ENCODE measurements at places on chromosomes 11 and 22.
A peak's percentile ranks its signal among the peaks of the same experiment; 100 is the strongest.

- no peak for DNase-seq
These were observed 66.3 kb downstream of the CABIN1 start for GRCh38 chr22:24077416-24077815.

- peak; percentile 26 for DNase-seq
These were observed at the start of gene OR6A2 for GRCh38 chr11:6799402-6799801. OR6A2 (minus strand) TSS chr11:6799689; CDS start chr11:6795708, 3,981 bp downstream.

- DNase-seq = peak; percentile 3
These were observed 20.1 kb upstream of the SMIM35 start for GRCh38 chr11:118106789-118107335.

DNA sequence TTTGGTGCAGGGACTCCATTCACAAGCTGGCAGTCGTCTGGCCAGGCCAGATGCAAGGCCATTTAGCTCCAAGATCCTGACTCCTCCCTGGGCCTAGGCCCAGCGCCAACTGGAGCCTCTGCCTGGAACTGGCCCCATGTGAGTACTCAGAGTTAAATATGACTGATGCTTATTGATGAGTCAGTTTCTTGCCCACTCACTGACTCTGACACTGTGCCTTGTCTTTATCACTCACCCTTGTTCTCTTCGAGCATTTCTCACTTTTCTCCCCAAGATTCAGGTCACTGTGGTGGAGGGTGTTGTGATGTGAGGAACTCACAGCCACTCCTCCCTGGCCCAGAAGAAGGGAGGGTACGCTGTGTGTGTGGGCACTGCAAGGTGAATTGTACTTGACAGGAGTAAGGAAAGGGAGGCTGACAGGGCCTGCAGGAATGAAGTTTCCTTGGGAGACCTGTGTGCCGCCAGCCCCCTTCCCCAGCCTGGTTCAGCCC, 23.2 kb upstream of the ST3GAL4 start:
- DNase-seq = peak; percentile 89

GRCh38 chr11:17432002-17432401, 43.5 kb upstream of the KCNJ11 start:
- DNase-seq = no peak

DNA sequence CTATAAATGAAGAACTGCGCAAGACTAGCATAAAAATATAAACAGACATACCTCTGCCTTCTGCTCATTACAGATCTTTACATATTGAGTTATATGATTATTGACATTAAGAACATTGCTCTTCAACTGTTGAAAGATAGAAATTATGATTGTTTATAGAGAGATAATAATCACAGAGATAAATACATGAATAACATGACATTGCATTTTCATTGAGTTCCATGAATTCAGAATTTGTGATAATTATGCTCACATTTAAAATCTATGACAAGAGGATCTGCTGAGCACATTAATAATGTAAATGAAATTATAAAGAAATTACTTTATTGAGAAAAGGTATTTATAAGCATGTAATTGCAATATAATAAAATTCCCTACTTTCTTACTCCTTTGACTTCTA, 24.8 kb downstream of the KIF18A start:
- DNase-seq = no peak

GRCh38 chr11:103985041-103985440, 51.4 kb upstream of the DDI1 start:
- DNase-seq = no peak

DNA sequence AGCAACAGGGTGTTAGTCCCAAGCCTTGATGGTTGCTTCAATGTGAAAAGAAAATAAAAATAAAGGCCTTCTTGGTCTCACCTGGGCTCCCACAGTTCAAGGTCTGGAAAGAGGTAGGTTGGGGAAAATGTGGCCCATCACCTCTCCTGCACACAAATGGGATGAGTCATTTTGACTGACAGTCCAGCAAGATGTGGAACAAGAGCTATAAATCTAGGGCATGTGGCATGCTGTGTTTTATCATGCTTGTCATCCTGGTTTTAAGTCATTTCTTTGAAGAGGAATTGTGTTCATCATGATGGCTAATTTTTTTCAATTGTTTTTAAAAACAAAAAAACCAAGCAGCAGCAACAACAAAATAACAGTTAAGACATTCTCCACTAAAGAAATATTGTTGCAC, 503.7 kb downstream of the NTM start:
- DNase-seq = peak; percentile 10

GRCh38 chr11:111179184-111179910, 66.2 kb upstream of the POU2AF2 start:
- DNase-seq = no peak

GRCh38 chr11:112274007-112274783, 13.5 kb upstream of the PLET1 start:
- no peak for DNase-seq

- DNase-seq = no peak
These were observed 207.5 kb downstream of the TBC1D22A start for GRCh38 chr22:46969961-46970360.

DNA sequence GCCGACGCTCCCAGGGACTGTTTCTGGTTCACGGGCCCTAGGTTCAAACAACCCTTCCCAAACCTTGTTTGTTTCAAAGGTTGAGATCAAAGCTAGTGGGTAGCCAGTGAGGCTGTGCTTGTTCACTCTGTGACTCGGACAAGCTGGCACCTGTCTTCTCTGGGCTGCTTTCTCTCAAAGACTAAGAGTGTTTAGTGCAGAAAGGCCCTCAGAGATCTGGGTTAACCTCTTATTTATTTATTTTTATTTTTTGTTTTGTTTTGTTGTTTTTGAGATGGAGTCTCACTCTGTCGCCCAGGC, 13.0 kb upstream of the MALAT1 start:
- DNase-seq = no peak

GRCh38 chr22:31096657-31097279, 10.6 kb downstream of the SELENOM start:
- DNase-seq = no peak

GRCh38 chr11:27933992-27934829, 173.7 kb downstream of the KIF18A start:
- DNase-seq = peak; percentile 97

- peak; percentile 7 for DNase-seq
These were observed 686.3 kb downstream of the NTM start for GRCh38 chr11:132056689-132057088.
